ENCODE measurements at places on chromosomes 1 and 21. TPM values are rescaled to one million over a fixed set of nuclear protein-coding genes. Genes with fewer than 3 reads are reported as not detected.

NHLH1 gene
- polyA plus RNA-seq = 0.54 TPM

CD2 gene
- polyA plus RNA-seq = 3.9 TPM

CD34 gene
- 23.7 TPM for polyA plus RNA-seq

HFM1 gene
- polyA plus RNA-seq = 0.25 TPM

SYT14 gene
- polyA plus RNA-seq = not detected

RTCA gene
- polyA plus RNA-seq = 48.4 TPM

DNA sequence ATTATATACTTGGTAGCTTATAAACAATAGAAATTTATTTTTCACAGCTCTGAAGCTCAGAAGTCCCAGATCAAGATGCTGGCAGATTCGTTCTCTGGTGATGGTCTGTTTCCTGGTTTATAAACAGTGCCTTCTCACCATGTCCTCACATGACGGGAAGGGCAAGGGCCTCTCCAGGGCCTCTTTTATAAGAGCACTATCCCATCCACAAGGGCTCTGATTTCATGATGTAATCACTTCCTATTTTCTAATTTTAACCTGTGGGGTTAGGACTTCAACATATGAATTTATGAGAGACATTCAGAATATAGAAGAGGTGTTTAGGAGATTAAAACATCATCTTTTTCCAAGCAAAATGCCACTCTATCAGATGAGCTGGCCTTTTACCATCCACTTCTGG is 32.1 kb upstream of the PLPPR4 start:
- no peaks in the 10 kb centered on the region for H3K27me3 ChIP-seq
- no peaks in the 10 kb centered on the region for H3K4me1 ChIP-seq
- no peak overlapping the region for H3K4me3 ChIP-seq

GRCh38 chr1:10873189-10873588 is 76.7 kb upstream of the CASZ1 start:
- H3K27ac ChIP-seq = no peak overlapping the region
- no peaks in the 10 kb centered on the region for H3K36me3 ChIP-seq
- H3K4me3 ChIP-seq = no peak overlapping the region
- DNase-seq = no peak
- no peaks in the 10 kb centered on the region for H3K4me1 ChIP-seq

DNA sequence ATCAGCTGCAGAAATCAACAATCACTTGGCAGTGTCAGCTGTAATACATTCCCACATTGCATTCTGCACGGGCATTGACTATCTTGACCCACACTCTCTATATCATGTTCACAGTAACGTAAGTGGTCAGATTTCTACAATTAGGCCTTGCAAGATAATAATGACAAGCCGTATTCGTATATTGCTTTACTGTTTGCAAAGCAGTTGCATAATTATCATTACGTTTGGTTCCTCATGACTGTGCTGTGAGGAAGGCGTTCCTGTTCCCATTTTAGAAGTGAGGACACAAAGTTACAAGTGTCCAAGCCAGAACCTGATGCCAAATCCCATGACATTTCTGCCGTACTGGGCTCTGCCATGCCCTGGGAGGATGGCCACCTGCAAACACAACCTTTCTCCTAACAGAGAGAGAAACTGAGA is 53.5 kb upstream of the TARBP1 start:
- DNase-seq = peak; percentile 58
- peak overlapping the region; percentile 82 for H3K27ac ChIP-seq
- no peak overlapping the region for H3K4me3 ChIP-seq
- no peaks in the 10 kb centered on the region for H3K36me3 ChIP-seq
- H3K4me1 ChIP-seq = peaks cover 3% of the 10 kb centered on the region

GRCh38 chr1:180542113-180542837 is 16.5 kb upstream of the OVAAL start:
- no peak overlapping the region for H3K4me3 ChIP-seq
- no peaks in the 10 kb centered on the region for H3K36me3 ChIP-seq
- no peaks in the 10 kb centered on the region for H3K27me3 ChIP-seq
- no peak for DNase-seq

- DNase-seq = no peak
- no peaks in the 10 kb centered on the region for H3K27me3 ChIP-seq
- H3K36me3 ChIP-seq = no peaks in the 10 kb centered on the region
- H3K4me3 ChIP-seq = no peak overlapping the region
These were observed 29.2 kb upstream of the BRDT start for GRCh38 chr1:91919962-91920361.

- DNase-seq = no peak
- no peak overlapping the region for H3K27ac ChIP-seq
- no peak overlapping the region for H3K4me3 ChIP-seq
- H3K4me1 ChIP-seq = no peaks in the 10 kb centered on the region
- no peaks in the 10 kb centered on the region for H3K27me3 ChIP-seq
These were observed 157.2 kb upstream of the COL11A1 start for GRCh38 chr1:103265551-103265950.

GRCh38 chr1:204366759-204367158 is 7.0 kb upstream of the PLEKHA6 start:
- no peaks in the 10 kb centered on the region for H3K36me3 ChIP-seq
- H3K4me1 ChIP-seq = peaks cover 37% of the 10 kb centered on the region
- no peaks in the 10 kb centered on the region for H3K27me3 ChIP-seq

DNA sequence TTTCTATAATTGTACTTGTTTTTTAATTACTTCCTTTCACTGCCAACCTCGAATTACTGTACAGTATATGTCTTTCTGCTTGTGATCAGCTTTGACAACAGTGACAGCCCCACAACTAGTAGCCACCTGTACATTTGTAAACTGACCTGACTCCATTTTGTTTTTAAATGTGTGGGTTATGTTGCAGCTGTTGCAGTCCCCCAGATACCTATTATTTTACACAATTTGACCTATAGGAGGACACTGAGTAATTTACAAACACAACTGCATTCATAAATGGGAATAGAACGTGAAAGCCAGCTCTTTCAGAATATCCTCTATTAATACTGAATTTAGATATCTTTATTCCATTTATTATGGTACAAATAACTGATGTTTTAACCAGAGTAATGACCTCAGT is 2.5 kb upstream of the VAMP3 start:
- no peaks in the 10 kb centered on the region for H3K4me1 ChIP-seq
- DNase-seq = no peak
- H3K36me3 ChIP-seq = no peaks in the 10 kb centered on the region
- H3K4me3 ChIP-seq = no peak overlapping the region

DNA sequence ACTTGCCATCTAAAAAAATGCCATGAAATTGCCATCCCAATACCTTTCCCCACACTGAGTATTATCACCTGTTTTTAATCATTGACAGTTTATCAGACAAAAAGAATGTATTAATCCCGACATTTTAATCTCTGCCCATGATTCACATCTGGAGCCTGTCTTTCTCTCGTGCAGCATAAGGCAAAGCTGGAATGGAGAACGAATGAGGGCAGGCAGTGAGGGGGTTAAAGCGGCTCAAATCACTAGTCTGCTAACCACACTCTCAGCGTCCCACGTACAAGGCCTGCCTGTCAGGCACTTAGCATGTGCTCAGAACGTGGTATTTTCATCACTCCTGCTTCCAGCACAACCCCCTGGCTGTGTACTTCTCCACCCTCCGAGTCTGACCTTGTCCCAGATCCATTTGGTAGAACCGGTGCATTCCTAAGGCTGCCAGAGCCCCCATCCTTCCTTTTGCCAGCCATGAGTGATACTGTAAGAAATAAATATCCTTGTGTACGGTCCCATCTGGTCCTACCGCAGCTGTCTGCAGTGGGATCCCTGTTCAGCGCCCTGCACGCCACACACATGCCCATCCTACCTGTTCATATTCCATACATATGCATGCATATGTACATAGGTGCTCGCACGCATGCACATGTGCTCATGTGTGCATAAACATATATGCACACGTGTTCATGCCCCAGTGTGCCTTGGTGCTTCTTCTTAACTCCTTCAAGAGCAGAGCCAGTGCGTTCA is 34.6 kb upstream of the FHAD1 start:
- H3K4me1 ChIP-seq = peaks cover 3% of the 10 kb centered on the region
- DNase-seq = no peak
- no peak overlapping the region for H3K27ac ChIP-seq
- H3K4me3 ChIP-seq = no peak overlapping the region
- no peaks in the 10 kb centered on the region for H3K27me3 ChIP-seq
- peaks cover 40% of the 10 kb centered on the region for H3K36me3 ChIP-seq

DNA sequence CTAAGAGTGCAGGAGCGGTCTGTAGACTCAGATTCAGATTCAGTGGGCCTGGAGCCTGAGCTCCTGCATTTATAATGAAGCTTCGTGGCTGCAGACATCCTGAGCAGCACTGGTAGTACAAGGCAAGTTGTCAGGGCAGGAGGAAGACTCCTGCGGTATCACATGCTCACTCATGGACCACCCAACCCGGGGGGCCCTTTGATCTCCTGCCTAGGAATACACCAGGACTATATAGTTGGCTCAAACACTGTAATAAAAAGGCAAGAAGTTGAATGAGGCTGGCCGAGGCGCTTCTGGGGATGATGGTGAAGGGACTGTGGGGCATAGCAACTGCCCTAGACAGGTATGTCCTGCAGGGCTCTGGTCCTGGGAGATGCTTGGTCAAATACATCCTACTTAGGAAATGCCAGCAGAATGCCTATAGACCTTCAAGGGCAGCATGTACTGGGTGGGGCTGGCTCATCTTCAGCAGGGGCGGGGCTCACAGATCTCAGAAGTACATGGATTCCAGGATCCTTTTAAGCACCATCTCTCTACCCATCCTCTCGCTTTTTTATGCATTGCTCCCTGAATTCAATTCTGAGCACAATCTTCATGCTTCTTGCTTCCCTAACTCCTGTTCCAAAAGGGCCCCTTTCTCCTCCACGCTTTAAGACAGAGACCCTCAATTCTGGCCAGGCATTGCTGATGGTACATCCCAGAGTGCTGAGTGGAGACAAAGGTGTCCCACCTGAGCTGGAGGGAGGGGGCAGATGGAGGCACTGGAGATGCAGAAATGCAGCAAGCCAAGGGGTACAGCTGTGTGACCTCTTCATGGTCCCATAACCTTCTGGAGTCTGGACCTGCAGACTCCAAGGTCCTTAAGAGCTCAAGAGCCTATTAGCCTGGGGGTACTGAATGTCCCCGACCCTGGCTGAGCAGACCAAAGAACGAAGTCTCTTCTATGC is 2.1 kb upstream of the RAP1GAP start:
- peaks cover 24% of the 10 kb centered on the region for H3K27me3 ChIP-seq
- H3K36me3 ChIP-seq = no peaks in the 10 kb centered on the region
- peaks cover 25% of the 10 kb centered on the region for H3K4me1 ChIP-seq

Measured in small intestine (tissue), 16 donors.